ENCODE measurements at places on chromosomes 11 and 22.

- DNase-seq: no peak
Measured at GRCh38 chr11:96310236-96310635, 32.8 kb downstream of the MAML2 start.

- DNase-seq: peak; percentile 59
Measured at GRCh38 chr11:84800755-84801346, 826.3 kb downstream of the DLG2 start.

DNA sequence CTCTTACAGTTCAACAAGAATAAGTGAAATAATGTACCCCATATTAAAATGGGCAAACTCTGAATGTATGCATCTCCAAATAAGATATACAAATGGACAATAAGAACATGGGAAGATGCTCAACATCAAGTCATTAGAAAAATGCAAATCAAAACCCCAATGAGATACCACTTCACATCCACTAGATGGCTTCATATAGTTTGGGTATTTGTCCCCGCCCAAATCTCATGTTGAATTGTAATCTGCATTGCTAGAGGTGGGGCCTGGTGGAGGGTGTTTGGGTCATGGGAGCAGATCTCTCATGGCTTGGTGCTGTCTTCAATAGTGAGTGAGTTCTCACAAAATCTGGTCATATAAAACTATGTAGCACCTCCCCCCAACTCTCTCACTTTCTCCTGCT, 5.7 kb downstream of the MPZL2 start:
- peak; percentile 3 for DNase-seq

DNA sequence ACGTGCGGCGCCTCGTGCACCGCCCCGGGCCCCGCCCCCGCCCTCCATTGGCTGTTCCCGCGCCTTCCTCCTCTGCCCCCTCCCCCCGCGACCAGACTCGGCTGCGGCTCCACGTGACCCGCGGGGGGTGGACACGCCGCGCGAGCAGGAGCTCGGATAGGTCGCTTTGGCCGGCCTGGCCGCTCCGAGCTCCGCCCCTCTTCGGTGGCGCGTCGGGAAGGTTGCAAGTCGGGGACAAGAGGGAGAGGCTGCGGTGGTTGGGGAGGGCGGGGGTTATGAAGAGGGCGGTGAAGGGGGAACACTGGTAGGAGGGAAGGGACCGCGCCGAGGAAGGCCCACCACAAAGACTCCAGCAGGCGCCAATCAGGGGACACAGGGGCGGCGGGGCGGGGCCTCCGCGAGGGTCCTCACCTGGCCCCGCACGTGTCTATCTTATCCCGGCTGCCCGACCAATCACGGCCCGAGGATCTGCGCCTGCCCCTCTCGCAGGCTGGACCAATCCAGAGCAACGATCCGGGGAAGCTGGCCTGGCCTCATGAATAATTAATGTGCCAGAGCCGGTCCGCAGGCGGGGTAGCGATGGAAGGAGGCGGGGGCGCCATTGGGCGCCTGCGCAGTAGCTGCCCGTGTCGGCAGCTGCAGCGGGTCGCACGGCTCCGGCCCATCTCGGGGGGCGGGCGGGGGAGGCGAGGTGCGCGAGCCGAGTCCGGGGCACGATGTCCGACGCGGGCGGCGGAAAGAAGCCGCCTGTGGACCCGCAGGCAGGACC, at the start of gene TEF:
Gene TEF (plus strand): TSS at position 614 of the 769 bp plus-strand sequence. CDS start 103 bp downstream, at position 717.
- DNase-seq: peak; percentile 96
